NCI-H748 treated with DMSO at 0.1 percent for 48 hours (cell line): ENCODE measurements at places on chromosomes 2 and 18.
A peak's percentile ranks its signal among the peaks of the same experiment; 100 is the strongest.

DNA sequence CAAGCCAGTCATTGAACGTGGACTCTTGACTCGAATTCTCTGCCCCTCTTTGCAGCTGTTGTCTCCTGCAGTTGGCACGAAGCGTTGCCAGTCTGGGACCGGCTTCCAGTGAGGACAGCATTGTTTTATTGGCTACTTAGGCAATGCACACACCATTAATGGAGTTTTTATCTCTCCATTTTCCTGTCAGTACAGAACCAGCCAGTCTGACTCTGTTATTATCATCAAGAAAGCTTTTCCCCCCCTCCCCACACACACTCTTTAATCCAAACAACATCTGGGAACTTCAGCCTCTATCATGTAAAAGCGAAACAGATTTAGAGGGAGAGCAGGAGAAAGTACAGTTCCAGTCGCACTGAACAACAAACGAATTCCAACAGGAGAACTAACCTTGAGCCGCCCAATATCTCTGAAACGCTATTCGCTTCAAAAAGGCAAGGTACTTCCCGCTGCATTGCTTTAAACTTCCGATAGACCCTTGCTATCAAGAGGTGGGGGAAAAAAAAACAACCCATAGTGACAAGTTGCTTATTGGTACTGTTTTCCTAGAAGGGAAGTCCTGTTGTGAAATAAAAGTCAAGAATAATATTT is 38.2 kb downstream of the ACVR1 start:
- peak; percentile 23 for DNase-seq

GRCh38 chr2:227016894-227017293 is 147.1 kb downstream of the COL4A4 start:
- no peak for DNase-seq

DNA sequence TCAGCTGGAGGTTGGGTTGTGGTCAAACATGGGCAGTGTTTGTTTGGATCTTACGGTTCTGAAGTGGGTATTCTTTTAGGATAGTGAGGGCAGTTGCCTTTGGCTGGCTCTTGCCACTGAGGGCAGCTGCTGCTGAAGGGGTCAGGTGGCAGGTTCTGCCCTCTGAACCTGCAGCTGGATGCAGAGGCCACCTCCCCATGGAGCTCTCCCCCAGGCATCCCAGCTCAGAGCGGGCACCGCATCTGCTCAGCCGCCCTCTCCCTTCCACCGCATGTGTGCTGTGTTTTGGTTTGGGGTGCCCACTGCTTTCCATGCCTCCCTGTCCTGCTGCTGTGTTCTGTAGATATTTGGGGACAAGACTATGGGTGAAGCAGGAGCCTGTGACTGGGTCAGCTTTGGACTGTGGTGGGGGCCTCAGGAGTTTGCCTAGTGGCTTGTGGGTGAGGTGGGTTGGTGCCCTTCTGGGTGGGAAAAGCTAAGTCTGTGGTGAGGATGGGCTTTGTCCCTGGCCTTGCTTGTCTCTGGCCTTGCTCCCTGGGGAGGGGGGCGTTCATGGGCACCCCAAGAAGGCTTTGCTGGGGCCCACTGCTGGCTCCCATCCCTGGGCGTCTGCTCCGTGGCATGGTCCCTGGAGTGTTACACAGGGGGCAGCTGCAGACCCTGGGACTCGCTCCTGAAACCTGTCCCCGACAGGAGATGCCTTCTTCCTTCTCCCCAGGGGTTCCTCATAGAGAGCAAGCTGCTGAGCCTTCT is 28.5 kb downstream of the OTOF start:
- no peak for DNase-seq

DNA sequence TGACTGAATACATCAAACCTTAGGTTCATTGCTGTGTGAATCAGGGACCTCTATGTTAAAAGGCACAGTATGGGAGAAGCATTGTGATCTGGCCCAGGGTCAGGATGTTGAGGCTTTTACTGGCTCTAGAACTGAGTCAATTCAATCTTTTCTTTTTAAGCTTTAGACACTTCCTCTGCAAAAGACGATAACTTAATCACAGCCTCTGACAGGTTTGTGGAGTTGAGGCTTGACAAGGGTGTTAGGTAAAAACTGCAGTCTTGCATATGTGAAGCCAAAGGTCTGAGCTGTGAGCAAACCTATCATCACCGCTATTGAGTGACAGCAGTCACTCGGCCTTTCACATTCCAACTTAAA is 17.3 kb upstream of the ARHGAP25 start:
- no peak for DNase-seq

DNA sequence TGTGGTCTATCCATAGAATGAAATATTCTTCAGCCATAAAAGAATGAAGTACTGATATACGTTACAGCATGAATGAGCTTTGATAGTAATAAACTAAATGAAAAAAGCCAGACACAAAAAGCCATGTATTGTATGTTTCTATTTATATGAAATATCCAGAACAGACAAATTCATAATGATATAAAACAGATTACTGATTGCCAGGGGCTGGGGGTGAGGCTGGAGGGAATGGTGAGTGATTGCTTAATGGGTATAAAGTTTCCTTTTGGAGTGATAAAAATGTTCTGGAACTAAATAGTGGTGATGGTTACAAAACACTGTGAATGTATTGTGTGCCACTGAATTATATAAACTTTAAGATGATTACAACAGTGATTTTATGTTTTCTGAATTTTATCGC is 200.5 kb downstream of the MC4R start:
- DNase-seq: no peak

DNA sequence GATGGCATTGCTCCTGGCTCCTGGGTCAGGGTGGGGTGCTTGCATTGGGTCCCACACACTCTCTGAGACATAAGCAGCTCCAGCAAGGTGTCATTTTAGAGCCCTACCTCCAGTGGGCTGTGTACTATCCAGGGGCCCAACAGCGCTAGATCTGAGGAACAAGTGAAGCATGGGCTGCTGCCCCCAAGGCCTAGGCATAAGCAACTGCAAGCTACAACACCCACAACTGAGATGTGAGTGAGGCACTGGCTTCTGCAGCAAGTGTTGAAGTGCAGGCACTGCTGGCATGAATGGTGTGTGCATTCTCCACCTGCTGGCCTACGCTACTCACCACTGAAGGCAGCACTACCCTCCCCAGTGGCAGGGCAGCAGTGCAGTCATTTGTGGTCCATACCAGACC is 81.0 kb upstream of the STK39 start:
- DNase-seq: no peak

DNA sequence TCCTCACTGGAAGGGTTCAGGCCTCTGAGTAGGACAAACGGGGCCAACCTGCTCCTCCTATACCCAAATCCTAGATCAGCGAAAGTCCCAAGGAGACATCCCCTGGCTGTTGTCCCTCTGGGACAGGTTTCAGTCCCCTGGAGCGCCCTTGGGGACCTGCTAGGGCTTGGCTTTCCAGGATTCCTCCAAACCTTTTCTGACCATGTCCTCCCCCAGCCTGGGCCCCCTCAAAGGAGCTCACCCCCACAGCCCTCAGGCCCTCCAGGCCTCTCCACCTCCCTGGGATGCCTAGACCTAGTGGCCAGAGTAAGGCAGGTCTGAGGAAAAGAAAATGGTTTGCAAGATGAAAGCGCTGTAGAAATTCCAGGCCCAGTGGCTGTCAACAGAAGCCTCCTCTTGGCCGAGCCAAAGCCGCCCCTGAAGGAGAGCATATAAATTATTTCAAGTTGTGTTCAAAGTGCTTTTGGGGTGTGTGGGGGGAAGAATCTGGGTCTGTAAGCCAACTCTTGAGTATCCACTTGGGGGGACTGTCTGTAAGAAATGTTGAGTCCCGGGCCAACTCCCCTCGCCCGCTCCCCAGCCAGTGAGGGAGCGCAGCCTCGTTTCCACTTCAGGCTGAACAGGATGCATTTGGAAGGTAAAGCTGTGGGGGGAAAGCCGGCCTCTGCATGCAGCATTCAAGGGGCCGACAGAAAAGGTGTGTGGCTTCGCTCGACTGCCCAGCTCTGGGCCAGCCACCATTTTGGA is 158.6 kb downstream of the DYSF start:
- no peak for DNase-seq

GRCh38 chr2:222592176-222592575 is 63.7 kb downstream of the FARSB start:
- no peak for DNase-seq

GRCh38 chr2:24903161-24904103 is 16.6 kb downstream of the ADCY3 start:
- DNase-seq: no peak

- DNase-seq: no peak
Observed at GRCh38 chr2:26314243-26314642, 31.7 kb upstream of the SELENOI start.

- DNase-seq: no peak
Observed at GRCh38 chr2:102621630-102622029, 2.3 kb downstream of the SLC9A2 start.

DNA sequence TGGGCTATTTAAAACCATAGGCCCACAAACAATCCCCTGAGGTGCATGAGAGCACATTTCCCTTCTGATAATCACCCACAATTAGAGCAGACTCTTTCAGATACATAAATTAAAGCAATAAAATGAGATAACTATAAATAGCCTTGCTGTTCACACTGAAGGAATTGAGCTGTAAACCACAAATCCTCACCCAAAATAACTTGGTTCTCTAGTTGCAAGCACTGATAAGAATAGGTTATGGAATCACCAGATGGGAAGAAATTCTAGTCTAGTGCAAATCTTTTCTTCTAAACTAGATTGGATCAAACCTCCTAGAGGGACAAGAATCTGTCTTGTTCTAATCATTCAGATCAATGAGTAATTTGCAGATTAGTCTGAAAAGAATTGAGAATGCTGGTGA is 64.6 kb downstream of the NAB1 start:
- DNase-seq: no peak

- no peak for DNase-seq
Observed at GRCh38 chr2:9819551-9819950, 23.7 kb upstream of the TAF1B start.

GRCh38 chr2:190881084-190881597 is 520 bp downstream of the GLS start:
- no peak for DNase-seq

DNA sequence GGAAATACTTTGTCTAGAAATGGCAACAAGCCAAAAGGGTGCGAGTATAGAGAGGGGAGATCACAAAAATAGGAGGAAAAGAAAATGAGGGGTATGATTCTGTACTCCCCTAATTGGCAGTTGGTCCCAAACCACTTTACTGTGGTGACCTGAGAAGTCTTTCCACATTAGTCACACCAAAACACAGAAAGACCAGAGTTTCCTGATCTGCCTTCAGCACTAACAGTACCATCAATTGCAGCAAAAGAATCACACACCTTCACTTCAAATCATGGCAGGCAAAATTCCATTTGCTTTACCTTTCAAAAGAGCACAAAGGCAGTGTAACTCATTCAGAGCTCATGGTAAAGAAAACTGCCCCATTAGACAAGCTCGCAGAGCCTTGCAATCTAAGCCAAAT is 86.8 kb downstream of the ALK start:
- DNase-seq: no peak

- no peak for DNase-seq
Observed at GRCh38 chr2:72236445-72237067, 88.9 kb upstream of the CYP26B1 start.

- DNase-seq: no peak
Observed at GRCh38 chr2:145268931-145269330, 749.0 kb upstream of the ZEB2 start.
